ENCODE measurements at places on chromosomes 3 and 15.

DNA sequence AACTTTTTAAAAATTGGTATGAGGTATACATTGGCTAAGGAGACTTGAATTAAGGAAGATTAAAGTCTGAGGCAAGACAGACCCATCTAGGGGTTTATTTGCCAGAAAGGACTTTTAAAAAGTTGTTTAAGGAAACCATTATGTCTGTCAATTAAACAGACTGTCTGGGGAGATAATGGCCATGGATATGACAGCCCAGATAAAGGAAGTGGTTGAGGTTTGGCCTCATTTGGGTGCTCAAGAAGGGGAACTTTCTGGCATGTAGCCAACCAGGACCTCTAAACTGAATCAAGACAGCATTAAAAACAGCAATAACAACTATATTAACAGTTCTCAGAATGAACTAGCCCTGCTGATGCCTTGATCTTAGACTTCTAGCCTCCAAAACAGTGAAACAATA, 9.9 kb upstream of the CD200R1L start:
- DNase-seq: no peak

GRCh38 chr15:75153565-75154276, 48.0 kb upstream of the C15orf39 start:
- DNase-seq: peak; percentile 51

DNA sequence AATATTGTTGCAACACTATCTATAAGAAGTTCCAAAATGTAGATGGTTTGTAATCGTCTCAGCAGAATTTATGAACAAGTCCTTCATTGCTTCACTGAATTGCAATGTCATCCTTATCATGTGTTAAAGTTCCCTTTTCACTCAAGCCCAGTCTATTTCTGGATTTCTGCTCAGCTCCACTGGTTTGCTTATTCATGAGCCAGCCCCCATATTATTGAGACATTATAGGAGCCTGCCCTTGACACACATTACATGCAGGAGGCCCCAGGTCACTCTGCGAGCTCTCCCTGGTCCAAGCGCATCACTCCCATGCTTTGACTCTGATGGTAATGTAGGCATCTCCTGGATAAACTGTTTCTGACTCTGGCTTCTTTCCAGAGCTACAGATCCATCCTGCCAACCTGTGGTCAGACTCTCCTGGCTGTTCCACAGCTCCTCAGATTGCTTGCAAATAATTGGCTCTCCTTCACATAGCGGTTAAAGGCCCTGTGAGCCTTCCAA, 56.9 kb downstream of the ABTB1 start:
- DNase-seq: peak; percentile 90

- no peak for DNase-seq
Observed at GRCh38 chr3:25531971-25532370, 103.9 kb downstream of the RARB start.

GRCh38 chr15:78450285-78450858, 12.4 kb downstream of the IREB2 start:
- no peak for DNase-seq

Data from suppressor macrophage treated with lipopolysaccharide for 1 hour (primary cell).